ENCODE measurements at places on chromosomes 16 and 17. TPM values are rescaled to one million over a fixed set of nuclear protein-coding genes. Genes with fewer than 3 reads are reported as not detected.
A peak's percentile ranks its signal among the peaks of the same experiment; 100 is the strongest.

Gene EME1
- total RNA-seq = 3.8 TPM

Gene KRT32
- not detected for total RNA-seq

Gene C1QL1
- total RNA-seq = 0.70 TPM

Gene SEBOX
- not detected for total RNA-seq

Gene CACNG1
- not detected for total RNA-seq

Gene ADORA2B
- total RNA-seq = 5.2 TPM

Gene CDH5
- 77.2 TPM for total RNA-seq

Gene TM4SF5
- not detected for total RNA-seq

Gene CCNF
- total RNA-seq = 8.0 TPM

Gene MGAT5B
- 1.2 TPM for total RNA-seq

Gene GRB7
- total RNA-seq = 12.4 TPM

Gene TMEM100
- 63.1 TPM for total RNA-seq

Gene NEUROD2
- total RNA-seq = not detected

- no peak for DNase-seq
These were observed 30.6 kb downstream of the ABCA9 start for GRCh38 chr17:69030169-69030568.

- no peak for DNase-seq
These were observed 10.5 kb downstream of the PER1 start for GRCh38 chr17:8141741-8142140.

DNA sequence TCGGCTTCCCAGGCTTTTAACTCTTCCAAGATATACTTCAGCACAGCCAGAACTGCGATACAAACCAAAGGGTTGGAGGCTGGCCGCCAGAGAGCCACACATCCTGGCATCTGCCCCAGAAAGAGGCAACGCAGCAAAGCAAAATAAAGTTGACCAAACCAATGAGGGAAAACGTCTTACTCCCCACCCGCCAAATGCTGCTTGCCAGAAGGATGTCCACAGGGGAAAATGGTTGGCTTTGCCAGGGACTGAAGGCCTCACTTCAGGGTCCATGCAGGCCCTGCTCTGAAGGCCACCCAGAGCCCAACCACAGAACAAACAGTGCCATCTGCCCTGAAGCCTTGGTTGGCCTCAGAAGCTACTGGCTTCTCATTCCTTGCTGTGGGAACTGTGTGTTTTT, 15.0 kb downstream of the CACNG1 start:
- DNase-seq = no peak

- no peak for DNase-seq
These were observed 2.3 kb upstream of the CBX2 start for GRCh38 chr17:79775632-79776031.

- no peak for DNase-seq
These were observed 32.9 kb downstream of the ITGAM start for GRCh38 chr16:31292704-31293103.

DNA sequence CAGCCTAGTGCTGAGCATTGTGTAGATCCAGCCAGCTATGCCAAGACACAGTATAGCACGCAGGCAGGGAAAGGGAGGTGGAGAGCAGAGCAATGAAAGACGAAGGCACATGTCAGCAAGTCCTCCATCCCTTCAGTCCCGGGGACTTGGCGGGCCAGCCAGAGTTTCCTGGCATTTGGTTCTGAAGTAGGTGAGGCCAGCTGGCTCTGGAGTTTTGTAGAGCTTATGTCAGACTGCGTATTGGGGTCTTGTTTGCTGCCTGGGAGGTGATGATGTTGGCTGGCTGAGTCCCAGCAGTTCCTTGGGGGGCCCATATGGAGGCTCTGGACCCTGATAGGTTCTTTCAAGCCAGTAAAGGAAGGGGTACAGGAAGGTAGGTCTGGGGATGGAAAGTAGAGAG, 55.7 kb upstream of the AKTIP start:
- DNase-seq = no peak

- DNase-seq = no peak
These were observed 29.4 kb downstream of the LGALS9 start for GRCh38 chr17:27660436-27660835.

GRCh38 chr17:50211249-50212120, 10.1 kb upstream of the COL1A1 start:
- DNase-seq = no peak

- no peak for DNase-seq
These were observed 11.0 kb downstream of the DNASE1 start for GRCh38 chr16:3665508-3665907.

- peak; percentile 65 for DNase-seq
These were observed 30.0 kb downstream of the TBC1D16 start for GRCh38 chr17:80005360-80006338.

GRCh38 chr17:45043813-45044540, 7.5 kb downstream of the DCAKD start:
- no peak for DNase-seq

- DNase-seq = no peak
These were observed 12.9 kb downstream of the AKAP1 start for GRCh38 chr17:57097832-57098421.

DNA sequence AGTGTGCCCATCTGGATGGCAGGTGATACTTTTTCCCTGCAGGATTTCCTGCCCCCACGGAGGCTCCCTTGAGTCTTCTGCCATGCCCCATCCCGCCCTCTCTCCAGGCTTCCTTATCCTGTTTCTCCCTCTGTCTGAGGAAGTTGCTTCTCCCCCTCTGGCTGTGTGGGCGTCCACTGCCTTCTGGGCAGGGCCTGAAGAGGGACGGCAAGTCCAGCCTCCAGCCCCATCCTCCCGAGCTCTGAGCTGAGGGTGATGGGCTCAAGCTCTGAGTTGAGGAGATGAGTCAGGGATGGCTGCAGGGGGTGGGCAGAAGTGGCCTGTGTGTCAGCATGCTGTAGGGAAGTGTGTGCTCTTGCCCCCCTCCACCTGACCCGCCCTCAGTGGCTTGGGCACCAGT, 14.2 kb upstream of the RAP1GAP2 start:
- DNase-seq = no peak

DNA sequence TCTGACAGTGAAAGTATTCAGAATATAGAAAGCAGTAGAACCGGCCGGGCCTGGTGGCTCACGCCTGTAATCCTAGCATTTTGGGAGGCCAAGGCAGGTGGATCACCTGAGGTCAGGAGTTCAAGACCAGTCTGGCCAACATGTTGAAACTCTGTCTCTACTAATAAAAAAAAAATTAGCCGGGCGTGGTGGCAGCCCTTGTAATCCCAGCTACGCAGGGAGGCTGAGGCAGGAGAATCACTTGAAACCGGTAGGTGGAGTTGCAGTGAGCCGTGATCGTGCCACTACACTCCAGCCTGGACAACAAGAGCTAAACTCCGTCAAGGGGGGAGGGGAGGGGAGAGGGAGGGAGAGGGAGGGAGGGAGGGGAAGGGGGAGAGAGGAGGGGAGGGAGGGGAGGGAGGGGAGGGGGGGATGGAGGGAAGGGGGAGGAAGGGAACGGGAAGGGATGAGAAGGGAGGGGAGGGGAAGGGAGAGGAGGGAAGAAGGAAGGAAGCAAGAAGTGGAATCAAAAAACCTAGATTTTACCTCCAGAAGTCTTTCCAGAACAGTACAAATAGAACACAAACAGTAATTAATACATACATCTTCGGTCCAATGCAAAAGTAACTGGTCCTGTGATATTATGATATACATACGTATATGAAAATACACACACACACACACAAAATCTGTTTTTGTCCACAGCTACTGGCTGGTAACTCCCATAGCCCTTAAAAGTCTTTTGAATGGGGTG, 10.9 kb upstream of the NT5C start:
- DNase-seq = no peak

DNA sequence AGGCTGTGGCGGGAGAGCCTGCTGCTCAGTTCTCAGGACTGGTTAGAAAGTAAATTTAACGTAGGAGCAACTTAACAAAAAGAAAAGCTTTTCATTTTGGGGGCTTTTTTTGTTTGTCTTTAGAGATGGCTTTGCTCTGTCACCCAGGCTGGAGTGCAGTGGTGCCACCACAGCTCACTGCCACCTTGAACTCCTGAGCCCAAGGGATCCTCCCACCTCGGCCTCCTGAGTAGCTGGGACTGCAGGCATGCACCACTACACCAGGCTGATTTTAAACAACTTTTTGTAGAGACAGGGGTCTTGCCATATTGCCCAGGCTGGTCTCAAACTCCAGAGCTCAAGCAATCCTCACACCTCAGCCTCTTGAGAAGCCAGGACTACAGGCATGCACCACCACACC, 205.0 kb downstream of the RPTOR start:
- DNase-seq = no peak

DNA sequence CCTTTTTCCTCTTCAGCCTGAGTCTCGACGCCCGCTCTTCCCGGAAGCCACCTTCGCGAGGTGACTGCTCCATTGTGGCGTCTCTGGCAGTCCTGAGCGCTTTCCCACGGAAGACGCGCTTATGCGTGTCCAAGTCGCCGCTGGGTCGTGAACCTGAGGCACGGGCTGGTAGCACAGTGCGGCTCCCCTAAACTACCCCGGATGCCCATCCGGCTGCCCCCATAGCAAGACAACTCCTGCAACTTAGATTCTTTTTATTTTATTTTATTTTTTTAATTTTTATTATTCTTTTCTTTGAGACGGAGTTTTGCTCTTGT, 2.1 kb upstream of the ESRP2 start:
- DNase-seq = no peak

DNA sequence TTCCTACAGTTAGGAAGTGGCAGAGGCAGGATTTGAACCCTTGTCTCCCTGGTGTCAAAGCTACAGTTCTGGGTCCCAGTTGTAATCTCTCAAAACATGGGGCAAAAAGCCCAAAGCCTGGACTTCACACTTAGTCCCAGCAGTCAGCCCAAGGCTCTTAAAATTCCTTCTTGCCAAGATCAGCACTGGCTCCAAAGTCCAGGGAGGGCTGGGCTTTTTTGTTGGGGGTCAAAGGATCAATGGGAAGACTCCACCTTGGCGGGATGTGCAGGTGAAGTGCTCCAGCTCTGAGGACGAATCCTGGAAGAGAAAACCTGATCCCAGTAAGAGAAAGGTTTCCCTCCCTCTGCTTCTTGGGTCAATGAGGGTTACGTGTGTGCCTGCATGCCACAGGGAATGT, 195.5 kb downstream of the HAPSTR1 start:
- no peak for DNase-seq

GRCh38 chr17:50115756-50116155, 14.2 kb downstream of the SAMD14 start:
- peak; percentile 67 for DNase-seq

DNA sequence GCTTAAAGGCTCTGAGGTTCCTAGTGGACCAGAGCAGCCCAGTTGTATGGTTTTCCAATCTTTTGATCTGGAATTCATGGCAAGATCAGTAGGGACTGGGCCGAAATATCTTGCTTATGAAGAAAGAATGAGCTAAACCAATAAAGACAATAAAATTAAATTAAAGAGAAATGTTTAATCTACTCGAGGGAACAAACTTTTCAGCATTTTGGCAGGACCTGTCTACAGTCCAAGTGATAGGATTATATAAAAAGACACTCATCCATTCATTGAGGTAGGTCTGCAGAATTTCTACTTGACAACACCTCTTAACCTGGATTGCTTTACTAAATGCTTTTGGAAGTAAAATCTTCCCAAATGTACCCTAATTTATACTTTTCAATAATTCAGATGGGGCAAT, 113.6 kb downstream of the AXIN2 start:
- DNase-seq = no peak

GRCh38 chr17:39349246-39349645, 52.2 kb downstream of the FBXL20 start:
- DNase-seq = no peak

DNA sequence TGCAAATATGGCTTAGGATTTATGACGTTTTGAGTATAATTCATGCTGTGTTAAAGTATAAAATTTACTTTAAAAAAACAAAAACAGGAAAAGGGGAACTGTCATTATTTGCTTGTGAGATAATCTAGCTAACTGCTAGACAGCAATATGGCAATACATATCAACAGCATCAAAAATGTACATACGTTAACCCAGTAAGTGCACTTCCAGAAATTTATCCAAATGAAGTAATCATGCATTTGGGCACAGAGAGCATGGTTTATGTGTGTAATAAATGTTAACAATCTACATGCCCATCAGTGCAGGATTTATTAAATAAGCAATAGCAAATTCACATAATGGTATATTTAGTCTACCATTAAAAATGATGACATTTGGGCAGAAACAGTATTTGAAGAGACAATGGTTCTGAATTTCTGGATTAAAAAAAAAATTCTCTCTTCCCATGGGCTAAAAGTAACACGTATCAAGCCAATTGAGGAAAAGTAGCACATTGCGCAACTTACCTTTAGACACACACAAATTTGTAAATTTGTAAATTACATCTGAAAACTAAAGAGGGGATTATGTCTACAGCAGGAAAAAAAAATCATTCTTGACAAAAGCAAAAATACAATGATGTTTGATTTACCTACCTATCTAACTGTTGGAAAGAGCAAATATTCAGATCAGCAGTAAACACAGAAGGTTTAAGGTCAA, 80.2 kb downstream of the CACNG1 start:
- DNase-seq = no peak

- DNase-seq = no peak
These were observed 28.1 kb downstream of the MYBBP1A start for GRCh38 chr17:4527134-4527533.

DNA sequence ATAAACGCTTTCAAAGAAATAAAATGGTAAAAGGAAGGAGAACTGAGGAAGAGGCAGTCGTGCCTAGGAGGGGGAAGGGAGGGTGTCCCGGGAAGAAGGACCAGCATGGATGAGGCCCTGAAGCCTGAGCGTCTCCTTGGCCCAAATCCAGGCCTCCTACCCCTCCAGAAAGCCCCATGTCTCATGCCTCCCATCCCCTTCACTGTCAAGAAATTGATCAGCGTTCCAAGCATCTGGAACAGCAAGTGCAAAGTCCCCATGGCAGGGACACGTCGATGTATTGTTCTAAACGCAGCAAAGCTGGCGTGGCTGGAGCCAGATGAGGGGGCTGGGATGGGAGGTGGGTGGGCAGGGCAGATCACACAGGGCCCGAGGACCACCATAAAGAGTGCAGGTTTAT, 22.6 kb downstream of the SEC14L5 start:
- DNase-seq = no peak
